Bronchus fibroblast of lung (primary cell): ENCODE measurements at places on chromosomes 6 and 20. TPM values are rescaled to one million over a fixed set of nuclear protein-coding genes. Genes with fewer than 3 reads are reported as not detected.

ASIP gene
- total RNA-seq, result not detected in 2 replicates

JPH2 gene
- total RNA-seq, result under 0.01 TPM in 2 replicates

SCRT2 gene
- not detected in 2 replicates for total RNA-seq

TPBG gene
- 68.7 and 78.2 TPM in 2 replicates for total RNA-seq

RBPJL gene
- not detected in 2 replicates for total RNA-seq

ZBP1 gene
- total RNA-seq, result not detected in 2 replicates

ID4 gene
- 0.89 and 1.0 TPM in 2 replicates for total RNA-seq

TBXT gene
- not detected in 2 replicates for total RNA-seq

TP53INP2 gene
- total RNA-seq, result 5.8 and 7.6 TPM in 2 replicates

CMTR1 gene
- total RNA-seq, result 19.9 and 21.2 TPM in 2 replicates

BPIFB1 gene
- total RNA-seq, result not detected in 2 replicates

HDGFL1 gene
- not detected in 2 replicates for total RNA-seq

ULBP2 gene
- total RNA-seq, result 6.2 and 6.6 TPM in 2 replicates

KIF13A gene
- 14.7 and 17.8 TPM in 2 replicates for total RNA-seq

NOX3 gene
- not detected in 2 replicates for total RNA-seq

NRN1 gene
- not detected in 2 replicates for total RNA-seq

NAA20 gene
- 37.3 and 40.0 TPM in 2 replicates for total RNA-seq

HAO1 gene
- total RNA-seq, result not detected in 2 replicates

CLPSL2 gene
- total RNA-seq, result not detected in 2 replicates

RIN2 gene
- 16.5 and 18.2 TPM in 2 replicates for total RNA-seq

TP53RK gene
- 19.5 and 20.4 TPM in 2 replicates for total RNA-seq

RAB44 gene
- under 0.01 TPM in 1 of 2 replicates, not detected in the other for total RNA-seq

COL9A3 gene
- 2.7 and 3.0 TPM in 2 replicates for total RNA-seq

THBS2 gene
- 43.2 and 48.8 TPM in 2 replicates for total RNA-seq

GPR63 gene
- 0.74 and 1.0 TPM in 2 replicates for total RNA-seq

CCN5 gene
- total RNA-seq, result 1.6 and 3.4 TPM in 2 replicates

AIG1 gene
- total RNA-seq, result 21.5 and 29.9 TPM in 2 replicates
